NCI-H1105 treated with DMSO at 0.1 percent for 48 hours (cell line): ENCODE measurements at places on chromosomes 11 and 22.
A peak's percentile ranks its signal among the peaks of the same experiment; 100 is the strongest.

GRCh38 chr22:24412274-24412673, 15.1 kb upstream of the ADORA2A start:
- no peak for DNase-seq

GRCh38 chr11:30710221-30710620, 124.1 kb upstream of the MPPED2 start:
- no peak for DNase-seq

DNA sequence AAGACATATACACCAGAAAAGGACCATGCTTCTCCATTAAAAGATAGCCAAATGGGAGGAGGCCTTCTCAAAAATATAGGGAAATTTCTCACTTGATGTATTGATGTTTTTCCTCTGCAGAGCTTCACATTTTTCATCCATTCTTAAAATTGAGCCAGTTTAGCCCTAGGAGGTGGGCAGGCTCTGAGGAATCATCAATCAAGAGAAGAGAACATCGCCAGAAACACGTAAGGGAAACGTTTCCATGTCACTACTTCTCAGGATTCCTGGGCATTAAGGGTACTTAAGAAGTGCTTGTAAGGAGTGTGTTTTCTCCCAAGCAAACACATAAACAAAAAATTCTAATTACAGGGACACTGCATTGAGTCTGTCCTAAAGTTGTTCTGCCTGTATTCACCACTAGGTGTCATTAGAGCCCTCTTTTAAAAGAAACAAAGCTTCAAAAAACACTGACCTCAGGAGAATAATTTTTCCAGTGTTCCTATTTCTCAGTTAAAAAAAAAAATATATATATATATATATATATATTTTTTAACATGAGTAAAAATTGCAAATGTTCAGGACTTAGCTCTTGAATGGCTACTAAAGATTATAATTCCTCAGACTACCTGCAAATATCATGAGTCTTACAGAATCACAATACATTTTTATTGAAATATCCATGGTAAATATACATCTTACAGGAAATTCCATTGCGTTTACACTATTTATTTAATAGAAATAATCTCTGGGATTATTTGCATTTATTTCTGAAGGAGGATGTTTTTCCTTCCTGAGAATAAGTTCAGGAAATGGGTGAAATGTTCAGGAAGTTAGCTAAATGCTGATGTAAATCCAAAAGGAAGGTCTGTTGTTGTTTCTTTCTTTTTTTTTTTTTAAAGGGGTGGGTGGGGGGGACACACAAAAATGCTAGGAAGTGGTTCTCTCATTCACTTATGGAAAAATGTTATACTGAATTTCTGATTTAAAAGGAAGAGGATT, 16.0 kb downstream of the FZD4 start:
- peak; percentile 53 for DNase-seq

DNA sequence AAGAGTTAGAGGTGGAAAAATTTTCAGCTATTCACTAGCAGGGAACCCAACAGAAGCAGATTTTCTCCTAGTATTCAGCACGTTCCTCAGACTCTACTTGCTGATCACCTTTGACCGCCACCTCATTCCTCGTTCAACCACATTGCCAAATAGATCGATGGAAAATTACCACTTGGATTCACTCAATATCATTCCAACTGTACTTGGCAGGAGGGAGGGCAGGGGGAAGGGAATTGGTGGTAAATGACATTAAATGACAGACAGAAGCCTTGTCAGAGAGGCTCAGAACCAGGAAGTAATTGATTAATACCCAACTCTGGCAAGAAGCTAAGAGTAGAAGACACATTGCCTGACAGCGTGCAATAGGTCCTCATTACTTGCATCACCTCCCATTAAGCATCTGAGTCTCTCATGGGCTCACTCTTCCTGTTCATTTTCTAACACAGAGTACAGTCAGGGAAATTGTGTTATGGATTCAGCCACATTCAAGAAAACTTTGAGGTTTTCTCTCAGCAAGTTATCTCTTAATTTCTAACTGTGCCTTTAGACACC, 240.5 kb upstream of the FAT3 start:
- no peak for DNase-seq

GRCh38 chr11:85021058-85021457, 606.1 kb downstream of the DLG2 start:
- no peak for DNase-seq

DNA sequence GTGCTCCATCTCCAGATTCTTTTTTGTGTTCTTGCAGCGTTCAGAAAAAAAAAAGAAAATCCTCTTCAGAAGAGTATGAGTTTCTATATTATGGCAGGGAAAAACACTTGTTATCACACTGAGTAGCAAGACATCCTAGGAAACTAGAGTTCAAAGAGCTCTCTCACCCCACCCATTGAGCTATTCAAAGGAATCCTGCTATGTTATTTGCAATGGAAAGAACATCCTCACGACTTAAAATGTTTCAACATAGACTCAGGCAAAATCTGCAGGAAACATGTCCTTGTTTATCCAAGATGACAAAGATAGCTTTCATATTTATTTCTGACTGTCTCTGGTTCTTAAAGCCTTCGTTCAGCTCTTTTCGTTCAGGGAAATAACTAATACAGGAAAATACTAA, 331.6 kb upstream of the ANO5 start:
- DNase-seq = no peak

- peak; percentile 3 for DNase-seq
Measured at GRCh38 chr22:46977656-46978343, 215.3 kb downstream of the TBC1D22A start.

- DNase-seq = no peak
Measured at GRCh38 chr11:23111527-23111926, 251.3 kb upstream of the CCDC179 start.
